GM13976 (cell line): ENCODE measurements at places on chromosomes 4 and X.
A peak's percentile ranks its signal among the peaks of the same experiment; 100 is the strongest.

DNA sequence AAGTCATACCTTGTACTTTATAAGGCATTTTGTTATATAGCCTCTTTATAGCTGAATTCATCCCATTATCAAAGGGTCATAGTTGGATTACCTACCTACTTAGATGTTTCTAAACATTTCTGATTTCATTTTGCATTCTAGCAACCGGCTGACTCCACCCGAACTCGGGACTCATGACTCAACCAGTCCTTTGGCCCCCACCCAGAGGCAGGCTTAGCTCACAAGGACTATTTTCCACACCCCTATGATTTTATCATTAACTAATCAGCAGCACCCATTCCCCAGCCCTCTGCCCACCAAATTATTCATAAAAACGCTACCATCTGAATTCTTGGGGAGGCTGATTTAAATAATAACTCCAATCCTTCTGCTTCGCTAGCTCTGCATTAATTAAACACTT is 79.9 kb upstream of the EGFL6 start:
- no peak for DNase-seq

GRCh38 chrX:101759000-101759399 is 99.3 kb upstream of the ARMCX2 start:
- DNase-seq, result no peak

DNA sequence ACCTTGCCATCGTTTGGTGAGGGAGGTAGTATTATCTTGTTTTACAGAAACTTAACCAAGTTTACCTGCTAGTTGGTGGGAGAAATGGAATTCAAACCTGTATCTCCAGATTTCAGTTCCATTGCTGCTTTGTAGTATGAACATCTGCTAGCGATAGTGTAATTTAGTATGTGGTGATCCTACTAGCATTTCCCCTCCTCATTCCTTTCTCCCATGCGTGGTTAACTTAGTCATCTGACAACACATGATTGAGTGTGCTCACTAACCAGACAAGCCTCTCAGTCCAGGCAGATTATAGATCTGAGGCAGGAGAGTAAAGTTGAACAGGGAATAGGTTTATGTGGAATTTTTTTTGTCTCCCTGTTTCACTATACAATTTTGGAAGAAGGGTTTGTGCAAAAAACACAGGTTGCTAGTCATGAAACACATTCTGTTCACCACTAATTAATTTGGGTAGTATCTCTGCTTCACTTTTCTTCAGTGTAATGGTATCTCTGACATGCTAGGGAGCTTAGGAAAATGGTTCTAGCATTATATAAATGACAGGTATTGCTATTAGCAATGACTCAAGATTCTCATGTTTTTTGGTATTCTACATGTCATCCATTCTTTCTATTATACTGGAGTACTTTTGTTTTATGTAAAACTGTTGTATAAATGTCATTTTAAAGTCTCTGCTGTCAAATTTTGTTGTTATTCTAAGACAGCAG is 21.7 kb downstream of the RBPJ start:
- DNase-seq, result no peak

- DNase-seq, result peak; percentile 72
Measured at GRCh38 chr4:170089668-170090351, at the start of gene AADAT. Gene AADAT, minus strand, starts transcription at chr4:170089956. Its CDS starts 266 bp downstream, at chr4:170089690.

DNA sequence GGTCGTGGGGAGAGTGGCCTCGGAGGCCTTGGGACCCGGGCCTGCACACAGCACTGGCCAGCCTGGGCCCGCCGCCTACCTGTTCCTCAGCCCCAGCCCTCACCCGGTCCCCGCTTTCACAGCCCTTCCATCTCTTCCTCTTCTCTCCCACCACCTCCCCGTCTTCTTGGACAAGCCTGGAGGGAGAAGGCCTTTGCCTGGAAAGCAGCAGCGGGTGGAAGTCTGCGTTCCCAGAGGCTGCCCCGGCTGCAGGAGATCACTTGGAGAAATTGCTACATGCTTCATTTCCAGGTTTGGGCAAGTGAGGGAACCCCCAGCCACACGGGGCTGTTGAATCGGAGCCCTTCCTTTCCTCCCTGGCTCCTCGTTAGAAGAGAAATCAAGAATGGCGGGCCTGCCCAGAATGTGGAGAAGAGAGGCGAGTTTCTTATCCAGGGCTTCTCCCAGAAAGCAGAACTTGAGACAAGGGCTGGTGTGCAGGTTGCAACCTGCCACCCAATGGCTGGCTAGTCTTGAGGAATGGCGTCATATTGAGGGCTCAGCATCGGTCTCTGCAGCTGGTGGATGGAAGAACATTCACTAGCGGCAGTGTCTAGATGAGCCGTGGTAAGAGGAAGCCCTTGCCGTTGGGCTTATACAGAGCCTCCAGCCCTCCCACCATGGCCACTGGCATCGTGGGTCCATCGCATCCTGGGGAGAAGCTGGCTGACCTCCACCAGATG is 1.2 kb upstream of the PDZD4 start:
- DNase-seq, result peak; percentile 11

GRCh38 chr4:25901030-25901430 is 13.0 kb upstream of the SMIM20 start:
- no peak for DNase-seq

DNA sequence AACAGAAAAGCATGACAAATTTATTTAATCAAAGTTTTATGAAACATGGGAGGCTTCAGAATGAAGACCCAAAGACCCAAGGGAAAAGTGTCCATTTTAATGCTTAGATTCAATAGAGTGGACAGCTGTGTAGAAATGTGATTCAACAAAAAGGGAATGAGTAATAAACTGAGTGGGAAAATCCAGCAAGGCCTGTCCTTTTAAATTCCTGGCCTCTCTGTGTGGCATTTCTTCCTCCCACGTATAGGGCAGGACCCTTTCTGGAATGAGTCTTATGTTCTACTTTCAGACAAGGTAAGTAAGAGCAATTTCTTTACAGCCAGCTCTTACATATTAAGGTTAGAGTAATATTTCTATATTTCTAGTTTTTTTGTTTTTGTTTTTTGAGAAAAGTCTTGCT is 14.5 kb downstream of the AASDH start:
- no peak for DNase-seq

DNA sequence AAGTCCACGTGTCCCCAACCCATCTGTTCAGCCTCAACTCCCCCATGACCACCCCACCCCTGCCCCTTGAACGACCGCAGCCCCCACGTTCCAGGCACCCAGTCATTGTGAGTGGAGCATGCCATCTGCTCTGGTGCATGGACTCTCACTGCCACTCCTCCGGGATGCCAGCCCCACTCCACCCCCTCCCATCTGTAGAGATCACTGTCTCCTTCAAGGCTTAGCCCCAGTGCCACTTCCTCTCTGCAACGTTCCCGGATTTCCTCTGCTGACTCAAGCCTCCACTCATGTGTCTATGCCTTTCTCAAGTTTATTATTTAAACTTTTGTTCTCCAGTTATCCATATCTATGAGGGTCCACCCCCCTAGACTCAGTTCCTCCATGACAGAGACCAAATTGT is 54.0 kb downstream of the MAML3 start:
- no peak for DNase-seq

DNA sequence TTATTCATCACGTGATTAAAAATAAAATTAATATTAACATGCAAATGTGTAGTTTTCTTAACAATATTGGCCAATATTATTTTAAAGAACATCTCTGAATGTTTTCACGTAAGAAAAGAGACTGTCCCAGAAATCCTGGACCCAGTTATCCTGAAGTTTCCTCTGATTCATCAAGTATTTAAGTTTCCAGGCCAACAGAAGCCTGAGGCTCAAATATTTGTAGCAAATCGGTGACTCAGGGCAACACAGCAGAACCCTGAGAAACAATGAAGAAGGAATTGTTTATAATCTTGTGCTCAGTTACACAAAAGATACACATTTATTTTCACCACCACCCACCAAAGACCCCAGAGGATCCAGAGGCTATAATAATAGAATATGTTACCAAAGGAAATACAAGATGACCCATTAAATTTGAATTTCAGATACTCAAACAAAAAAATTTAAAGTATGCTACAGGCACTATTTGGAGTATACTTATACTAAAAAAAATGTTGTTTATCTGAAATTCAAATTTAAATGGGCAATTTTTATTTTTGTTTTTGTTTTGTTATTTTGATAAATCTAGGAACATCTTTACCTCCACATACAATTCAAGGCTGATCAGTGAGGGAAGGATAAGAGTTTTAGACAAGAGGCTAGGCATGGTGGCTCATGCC is 33.9 kb upstream of the SLC7A11 start:
- DNase-seq, result no peak

- peak; percentile 41 for DNase-seq
Measured at GRCh38 chr4:74370912-74371311, 6.0 kb downstream of the EREG start.

DNA sequence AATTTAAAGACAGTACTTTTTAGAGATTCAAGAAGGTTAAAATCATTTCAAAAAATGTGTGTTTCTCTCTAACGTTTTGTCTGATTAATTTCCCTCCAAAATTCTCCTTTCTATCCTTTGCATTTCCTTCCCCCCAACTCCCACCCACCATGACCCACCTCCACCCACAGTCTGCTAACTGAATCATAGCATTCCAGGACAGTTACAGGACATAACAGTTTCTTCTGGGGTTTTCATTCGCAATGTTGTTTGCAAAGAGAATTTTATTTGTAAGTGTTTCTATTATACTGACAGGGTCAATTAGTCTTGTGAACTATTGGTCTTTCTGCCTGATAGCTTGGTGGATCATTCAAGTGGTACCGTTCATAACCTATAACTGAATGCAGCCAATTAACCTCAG is 53.7 kb downstream of the ANAPC10 start:
- no peak for DNase-seq

DNA sequence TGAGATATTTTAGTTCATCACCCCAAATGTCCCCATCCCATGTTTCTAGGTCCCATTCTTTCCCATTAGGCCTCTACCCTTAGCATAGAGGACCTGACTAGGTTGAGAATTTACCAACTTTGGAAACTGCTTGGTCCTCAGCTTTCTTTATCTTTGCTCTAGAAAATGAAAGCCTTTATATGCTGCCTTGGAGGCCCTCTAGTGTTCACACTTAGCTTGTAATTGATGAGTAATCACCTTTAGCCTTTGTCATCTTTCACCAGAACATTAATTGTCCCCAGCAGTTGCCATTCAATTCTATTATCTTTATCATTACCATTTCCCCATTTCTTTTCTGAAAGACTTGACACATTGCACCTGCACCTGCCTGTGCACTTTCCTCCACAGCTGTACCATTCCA is 589.2 kb upstream of the NR3C2 start:
- DNase-seq, result no peak

GRCh38 chr4:158538176-158538575 is 16.5 kb downstream of the RXFP1 start:
- no peak for DNase-seq

DNA sequence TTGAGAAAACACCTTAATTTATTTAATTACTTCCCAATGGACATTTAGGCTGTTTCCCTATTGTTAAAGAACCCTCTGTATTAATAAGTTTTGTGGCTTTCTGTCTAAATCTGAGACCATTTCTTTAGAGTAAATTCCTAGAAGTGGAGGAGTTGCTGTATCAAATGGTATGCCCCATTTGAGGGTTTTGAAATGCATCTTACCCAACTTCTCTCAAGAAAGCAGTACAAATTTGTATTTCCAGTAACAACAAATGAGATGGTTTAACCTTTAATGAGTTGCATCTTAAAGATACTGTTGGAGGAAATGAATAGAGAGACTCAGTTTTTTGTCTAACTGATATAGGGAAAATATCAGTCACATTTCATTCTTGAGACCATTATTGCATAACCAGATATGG is 70.5 kb upstream of the CBLL2 start:
- DNase-seq, result no peak

DNA sequence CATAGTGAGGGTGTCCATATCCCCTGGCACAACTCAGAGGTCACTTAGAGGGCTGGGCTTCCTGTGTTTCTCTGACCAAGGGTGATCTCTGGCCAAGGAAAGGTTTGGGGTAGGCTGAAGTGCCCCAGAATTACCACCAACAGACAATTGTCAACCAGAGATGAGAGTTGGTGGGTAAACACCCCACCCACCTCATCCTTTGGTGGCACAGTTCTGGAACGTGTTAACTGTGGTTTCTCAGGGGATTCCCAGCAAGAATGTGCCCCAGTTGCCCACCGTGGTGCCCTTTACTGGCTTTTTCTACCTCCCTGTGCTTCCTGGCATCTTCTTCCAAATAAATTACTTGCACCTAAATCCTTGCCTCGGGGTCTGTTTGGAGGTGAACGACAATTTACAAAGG is 17.1 kb downstream of the GRPR start:
- no peak for DNase-seq

GRCh38 chr4:173835903-173836302 is 305.9 kb upstream of the HAND2 start:
- DNase-seq, result no peak

- DNase-seq, result no peak
Measured at GRCh38 chrX:20001588-20001987, 10.7 kb upstream of the BCLAF3 start.

DNA sequence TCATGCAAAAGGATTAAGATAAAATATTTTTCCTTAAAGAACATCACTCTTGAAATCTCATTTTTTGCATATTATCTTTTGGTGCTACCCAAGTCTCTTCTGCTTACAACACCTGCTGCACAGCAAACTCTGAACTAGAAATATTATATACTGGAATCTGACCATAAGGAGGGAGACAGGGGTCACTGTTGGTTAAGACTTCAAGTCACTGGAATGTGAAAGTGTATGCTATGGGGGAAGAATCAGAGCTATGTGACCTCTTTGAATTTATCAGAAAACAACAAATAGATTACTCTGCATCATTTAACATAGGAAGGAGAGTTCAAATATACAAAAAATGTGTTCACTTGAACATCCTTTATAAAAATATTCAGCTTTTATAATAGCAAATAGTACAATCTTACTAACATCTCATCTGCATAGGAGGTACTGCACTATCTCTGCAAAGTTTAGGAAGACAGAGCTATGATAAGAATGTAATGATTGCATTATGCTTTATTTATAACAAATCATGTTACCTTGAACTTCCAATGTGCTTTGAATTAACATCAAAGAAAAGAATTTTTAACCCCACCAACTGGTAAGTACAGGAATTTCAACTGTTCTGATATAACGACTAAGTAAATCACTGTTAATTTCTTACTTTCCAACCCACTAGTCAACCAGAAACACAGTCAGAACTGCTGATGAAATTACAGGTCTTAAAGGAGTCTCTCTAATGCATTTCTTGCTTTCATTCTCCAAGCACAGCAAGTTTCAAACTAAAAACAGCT is 69.8 kb downstream of the ZNF827 start:
- no peak for DNase-seq

DNA sequence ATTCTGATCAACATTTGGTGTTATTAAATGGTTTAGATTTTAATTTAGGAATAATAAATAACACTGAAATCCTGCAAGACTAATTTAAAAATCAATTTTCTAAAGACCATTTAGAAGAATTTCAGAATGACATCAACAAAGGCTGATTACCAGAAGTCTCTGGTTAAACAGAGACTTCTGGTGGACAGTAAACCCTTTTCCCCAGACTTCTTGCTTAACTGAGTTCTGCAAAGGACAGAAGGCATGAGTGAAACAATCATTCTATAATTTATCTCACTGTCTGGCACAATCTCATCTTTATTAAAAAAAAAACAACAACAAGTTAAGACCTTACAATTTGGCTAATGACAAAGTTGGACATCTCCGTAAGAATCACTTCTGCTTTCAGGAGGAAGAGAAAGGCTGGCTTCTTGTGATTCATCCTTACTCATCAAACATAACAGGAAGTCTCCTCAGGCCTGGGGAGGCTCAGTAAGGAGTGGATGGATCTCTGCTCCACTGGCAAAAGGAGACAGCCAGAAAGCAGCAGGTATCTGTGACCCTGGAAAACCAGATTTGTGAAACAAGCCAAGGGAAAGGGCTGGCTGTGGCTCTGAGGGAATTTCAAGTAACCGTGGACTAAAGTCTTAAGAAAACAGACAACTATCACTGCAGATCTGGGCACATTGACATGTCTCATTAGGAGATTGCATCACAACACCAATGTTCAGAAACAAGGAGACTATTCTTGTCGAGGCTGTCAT is 908 bp upstream of the TLR6 start:
- peak; percentile 43 for DNase-seq
